ENCODE measurements at places on chromosomes 6 and 20.

DNA sequence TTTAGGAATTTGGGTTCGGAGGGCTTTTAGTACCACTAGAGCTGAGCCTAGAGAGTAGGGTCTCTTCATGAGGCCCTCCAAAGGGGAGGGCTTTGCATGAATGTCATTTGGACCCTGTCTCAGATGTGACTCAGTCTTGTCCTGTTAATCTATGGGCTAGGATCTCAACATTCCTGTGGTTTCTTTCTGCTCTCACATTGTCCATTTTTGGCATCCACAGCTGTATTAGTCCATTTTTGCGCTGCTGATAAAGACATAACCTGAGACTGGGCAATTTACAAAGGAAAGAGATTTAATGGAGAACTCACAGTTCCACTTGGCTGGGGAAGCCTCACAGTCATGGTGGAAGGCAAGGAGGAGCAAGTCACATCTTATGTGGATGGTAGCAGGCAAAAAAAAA is 61.0 kb downstream of the CRYBG1 start:
- DNase-seq = no peak

DNA sequence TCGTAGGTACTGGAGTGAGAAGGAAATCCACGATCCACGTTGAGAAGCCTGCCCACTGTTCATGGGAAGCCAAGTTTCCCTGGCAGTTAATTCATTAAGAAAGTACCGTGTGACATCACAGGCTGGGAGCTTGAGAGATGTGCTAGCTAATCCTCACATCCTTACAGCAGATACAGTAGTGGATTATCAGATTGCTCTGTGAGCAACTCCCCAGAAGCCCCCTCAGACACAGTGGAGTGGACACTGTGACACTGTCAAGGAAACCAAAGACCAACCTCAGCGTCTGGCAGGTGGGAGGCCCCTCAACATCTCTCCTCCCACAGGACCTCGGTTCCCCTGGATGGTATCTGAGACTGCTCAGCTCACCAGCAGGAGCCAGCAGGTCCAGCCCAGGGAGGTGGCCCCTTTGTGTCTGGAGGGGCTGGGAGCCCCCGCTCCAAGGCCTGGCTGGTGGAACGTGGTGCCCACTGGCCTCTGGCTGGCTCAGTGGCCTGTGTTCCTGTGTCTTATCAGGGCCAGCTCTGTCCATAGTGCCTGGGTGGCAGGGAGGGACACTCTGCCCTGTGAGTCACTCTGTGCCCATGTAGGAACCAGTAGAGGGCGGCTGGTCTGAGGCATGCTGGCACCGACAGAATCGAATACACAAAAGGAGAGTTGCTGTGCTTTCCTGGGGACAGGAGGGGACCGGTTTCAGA is 7.2 kb downstream of the PYGB start:
- peak; percentile 81 for DNase-seq

DNA sequence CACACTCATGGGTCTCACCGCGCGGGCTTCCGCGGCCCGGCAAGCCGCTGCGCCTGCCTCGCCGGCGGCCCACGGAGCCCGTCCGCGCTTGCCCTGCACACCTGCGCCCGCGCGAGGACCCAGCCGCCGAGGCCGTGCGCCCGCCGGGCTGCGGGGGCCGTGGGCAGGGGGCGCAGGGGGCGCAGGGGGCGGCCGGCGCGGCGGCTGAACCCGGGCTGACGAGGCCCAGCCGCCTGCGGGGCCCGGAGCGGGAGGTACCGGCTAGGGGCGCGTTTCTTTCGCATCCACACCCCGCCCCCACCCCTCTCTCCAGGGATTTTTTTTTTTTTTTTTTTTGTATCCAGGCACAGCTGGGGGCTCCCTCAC is 43.8 kb upstream of the OSTM1 start:
- DNase-seq = no peak

- no peak for DNase-seq
These were observed 37.6 kb upstream of the MPC1 start for GRCh38 chr6:166420351-166420750.

DNA sequence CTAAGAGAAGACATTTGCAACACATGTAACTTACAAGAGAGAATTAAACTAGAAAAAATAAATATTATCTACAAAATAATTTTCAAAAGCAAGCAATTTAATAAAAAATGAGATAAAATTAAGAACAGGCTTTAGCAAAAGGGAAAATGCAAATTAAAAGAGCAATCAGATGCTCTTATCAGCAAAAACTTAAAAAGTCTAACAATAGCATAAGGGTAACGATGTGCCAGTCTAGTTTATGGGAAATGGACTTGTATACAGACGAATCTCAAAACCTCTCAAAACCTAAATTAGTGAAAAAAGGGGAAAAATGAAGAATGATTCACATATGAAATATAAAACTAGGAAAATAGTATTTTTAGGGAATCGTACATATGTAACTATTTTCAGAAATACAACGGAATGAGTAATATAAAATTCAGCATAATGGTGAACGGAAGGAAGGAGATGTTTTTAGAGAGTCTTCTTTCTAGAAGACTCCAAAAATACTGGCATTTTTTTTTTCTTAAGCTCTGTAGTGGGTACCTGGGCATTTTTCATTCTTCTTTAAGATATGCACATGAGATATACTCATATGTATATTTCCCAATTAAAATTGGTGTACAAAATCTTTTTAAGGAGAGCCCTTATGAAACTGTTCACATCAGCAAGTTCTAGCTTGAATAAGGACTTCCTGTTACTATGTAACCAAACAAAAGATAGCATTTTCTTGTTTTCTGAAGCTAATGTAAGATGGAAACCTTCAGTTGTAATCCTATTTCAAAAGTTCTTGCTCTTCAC is 927 bp upstream of the MANEA start:
- DNase-seq = no peak

GRCh38 chr6:137602313-137603197 is 108.4 kb upstream of the OLIG3 start:
- no peak for DNase-seq

DNA sequence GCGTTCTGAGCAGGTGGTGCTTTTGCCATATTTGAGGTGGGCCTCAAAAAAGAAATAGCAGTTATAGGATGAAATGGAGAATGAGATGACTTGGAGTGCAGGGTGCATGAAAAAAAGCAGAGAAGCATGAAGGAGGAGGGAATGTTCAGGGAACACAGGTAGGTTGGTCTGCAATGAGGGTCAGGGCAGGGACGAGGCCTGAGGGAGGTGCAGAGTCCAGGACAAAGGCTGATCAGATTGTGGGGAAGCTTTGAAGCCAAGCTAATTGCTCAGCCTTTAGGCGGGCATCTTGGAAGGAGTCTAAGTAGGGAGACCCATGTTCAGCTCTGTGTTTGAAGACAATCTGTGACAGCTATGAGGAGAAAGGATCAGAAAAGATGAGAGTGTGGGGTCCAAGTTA is 12.0 kb downstream of the TRAM2 start:
- no peak for DNase-seq

- no peak for DNase-seq
These were observed 23.2 kb upstream of the AHI1 start for GRCh38 chr6:135520781-135521180.

- no peak for DNase-seq
These were observed 628.2 kb downstream of the CDH26 start for GRCh38 chr20:60586269-60587050.

- no peak for DNase-seq
These were observed 29.7 kb downstream of the RPF2 start for GRCh38 chr6:111011360-111012142.

GRCh38 chr6:22827760-22828159 is 258.4 kb downstream of the HDGFL1 start:
- no peak for DNase-seq

- DNase-seq = no peak
These were observed 2.7 kb downstream of the ITCH start for GRCh38 chr20:34365765-34366213.

DNA sequence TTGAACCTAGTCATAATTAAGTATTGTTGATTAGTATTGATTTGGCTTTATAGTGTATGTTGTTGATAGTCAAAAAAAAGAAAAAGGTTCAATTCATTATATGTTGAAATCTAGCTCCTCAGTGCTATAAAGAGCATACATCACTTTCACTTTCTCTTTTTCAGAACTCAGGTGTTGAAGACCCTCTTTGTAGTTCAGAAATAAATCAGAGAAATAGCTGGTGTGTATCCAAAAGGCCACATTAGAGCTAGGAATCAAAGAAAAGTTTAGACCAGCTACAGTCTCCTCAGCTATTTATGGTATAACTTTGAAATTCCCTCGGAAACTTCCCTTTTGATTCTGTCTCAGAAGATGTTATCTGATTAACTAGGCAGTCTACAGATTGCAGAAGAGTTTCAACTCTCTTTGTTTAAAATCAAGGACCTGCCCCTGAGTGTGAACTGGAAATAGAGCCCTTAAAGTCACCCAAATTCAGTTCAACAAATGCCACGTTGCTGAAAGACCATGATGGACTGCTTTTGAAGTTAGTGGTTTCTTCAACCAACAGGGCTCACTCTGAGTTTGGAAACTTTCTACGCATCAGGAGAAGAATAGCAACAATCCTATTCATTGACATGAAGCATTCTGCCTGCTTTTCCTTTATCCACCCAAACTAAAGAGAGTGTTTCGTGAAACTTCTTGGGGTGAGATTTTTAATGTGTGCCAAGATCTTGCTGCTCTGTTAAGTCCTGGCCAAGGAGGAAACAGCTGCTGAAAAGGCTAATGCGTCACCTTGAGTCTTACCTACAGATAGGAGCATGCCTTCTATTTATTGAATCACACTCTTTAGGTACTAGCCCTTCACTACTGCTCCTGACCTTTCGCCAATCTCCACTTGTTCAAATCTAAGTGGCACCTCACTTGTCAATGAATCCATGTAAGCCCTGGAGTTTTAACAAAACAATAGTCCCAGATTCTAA is 111.7 kb downstream of the TNFRSF21 start:
- DNase-seq = no peak

- no peak for DNase-seq
These were observed 42.7 kb upstream of the NOX3 start for GRCh38 chr6:155498370-155498769.

DNA sequence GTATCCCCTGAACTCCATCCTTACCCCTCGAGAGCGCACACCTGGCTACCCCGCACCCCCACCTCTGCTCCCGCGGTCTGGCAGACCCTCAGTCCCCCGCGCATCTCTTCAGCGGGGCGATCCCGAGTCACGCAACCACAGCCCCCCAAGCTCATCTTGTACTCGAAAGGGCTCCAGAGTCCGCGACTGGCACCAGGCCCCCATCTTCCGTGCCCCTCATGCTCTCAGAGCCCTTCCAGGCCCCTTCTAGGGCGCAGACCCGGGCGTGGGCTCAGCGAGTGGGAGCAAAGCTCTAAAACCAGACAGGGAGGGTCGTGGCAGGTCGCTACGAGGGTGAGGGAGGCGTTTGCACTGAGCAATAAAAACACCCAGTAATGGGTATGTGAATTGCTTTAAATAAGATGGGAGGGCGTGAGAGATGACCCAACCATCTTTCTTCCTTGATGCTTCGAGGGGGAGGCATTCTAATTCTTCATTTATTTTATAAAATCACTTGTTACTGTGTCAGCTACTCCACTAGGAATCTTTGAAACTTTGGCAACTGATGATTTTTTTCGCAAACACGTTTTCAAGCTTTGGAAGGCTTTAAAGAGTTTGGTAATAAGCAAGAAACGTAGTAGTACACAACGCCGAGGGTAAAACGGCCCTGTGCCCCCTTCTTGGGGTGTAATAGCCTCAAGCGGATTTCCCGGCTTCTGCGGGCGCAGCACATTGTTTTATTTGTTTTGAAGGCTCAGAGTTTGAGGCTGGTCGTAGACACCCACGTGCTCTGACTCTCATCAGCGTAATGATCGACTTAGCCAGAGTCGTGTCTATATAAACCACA is 42.6 kb upstream of the SUPT3H start:
- DNase-seq = no peak

- DNase-seq = no peak
These were observed 609.5 kb upstream of the ARID1B start for GRCh38 chr6:156167625-156168071.

GRCh38 chr6:5968817-5969734 is 37.6 kb downstream of the NRN1 start:
- DNase-seq = no peak

- no peak for DNase-seq
These were observed 6.1 kb upstream of the JARID2 start for GRCh38 chr6:15239616-15240364.

- no peak for DNase-seq
These were observed 161.3 kb upstream of the PHACTR1 start for GRCh38 chr6:12555267-12555666.

GRCh38 chr6:37799263-37799644 is 20.3 kb upstream of the ZFAND3 start:
- DNase-seq = no peak

GRCh38 chr20:58747211-58747610 is 54.6 kb downstream of the NPEPL1 start:
- DNase-seq = no peak

DNA sequence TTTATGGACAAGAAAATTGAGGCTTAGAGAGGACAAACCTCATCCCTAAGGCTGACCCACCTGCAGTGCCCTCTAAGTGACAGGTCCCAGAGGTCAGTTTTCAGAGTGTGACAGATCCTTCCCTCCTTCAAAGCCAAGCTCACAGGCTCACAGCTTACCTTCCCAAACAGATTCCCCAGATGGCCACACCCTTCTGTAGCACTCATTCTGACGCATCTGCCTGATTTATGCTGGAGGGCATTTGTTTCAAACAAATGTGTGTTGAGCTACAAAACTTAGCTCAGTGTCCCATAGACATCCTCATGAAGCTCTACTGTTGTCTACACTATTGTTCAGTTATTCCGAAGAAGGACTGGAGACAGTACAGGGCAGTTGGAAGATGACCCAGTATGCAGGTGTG is 60.6 kb upstream of the RIN2 start:
- no peak for DNase-seq

- DNase-seq = no peak
These were observed 115.2 kb downstream of the MRPL14 start for GRCh38 chr6:44012078-44012493.

DNA sequence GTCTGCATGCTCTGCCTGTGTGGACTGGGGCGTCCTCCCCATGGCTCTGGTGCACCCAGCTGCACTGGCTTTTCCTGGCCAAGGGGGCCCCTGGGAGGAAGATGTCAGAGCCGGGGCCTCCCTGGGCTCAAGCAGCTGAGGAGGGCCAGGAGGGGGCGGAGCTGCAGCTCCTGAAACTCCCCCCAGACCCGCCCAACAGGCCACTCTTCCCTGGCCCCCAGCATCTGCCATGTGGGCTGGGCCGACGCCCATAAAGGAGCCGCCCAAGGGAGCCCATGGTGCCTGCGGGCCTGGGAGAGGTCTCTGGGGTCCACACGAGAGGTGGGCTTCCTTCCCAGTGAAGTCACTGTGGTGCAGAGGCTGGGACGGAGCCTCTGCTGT is 4.0 kb downstream of the RBBP8NL start:
- DNase-seq = no peak
